ENCODE measurements at places on chromosomes 6 and 20. TPM values are rescaled to one million over a fixed set of nuclear protein-coding genes. Genes with fewer than 3 reads are reported as not detected.

GRCh38 chr20:44615169-44615791 lies 32.9 kb downstream of the PKIG start:
- DNase-seq = no peak

Gene TSHZ2
- 11.8 TPM for polyA plus RNA-seq

Gene OR2H1
- polyA plus RNA-seq = not detected

Gene ENPP1
- polyA plus RNA-seq = 22.5 TPM

Gene RARS2
- 63.9 TPM for polyA plus RNA-seq

Measured in left renal pelvis (tissue), 4 donors.